GM13977 (cell line): ENCODE measurements at places on chromosomes 2 and 18.

GRCh38 chr2:106030287-106031268 is 163.5 kb downstream of the UXS1 start:
- peak; percentile 25 for DNase-seq

GRCh38 chr18:53689886-53690285 is 534.6 kb downstream of the MBD2 start:
- DNase-seq = no peak

DNA sequence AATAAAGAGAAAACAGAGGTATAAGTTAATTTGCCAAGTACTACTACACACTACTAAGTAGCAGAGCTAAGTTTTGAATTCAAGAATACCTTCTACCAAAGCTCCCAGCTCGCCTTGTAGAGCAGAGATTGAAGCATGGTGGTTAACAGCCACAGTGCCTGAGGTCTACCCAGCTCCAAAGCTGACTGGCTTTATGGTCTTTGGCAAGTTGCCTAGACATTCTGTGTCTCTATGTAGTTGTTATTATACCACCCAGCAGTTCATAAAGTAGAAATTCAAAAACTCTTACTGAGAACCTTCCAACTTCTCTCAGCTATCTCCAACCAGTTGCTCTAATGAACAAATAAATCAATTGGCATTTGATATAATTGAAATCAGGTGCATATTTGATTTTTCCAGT is 87.8 kb downstream of the PDE11A start:
- DNase-seq = no peak

GRCh38 chr2:7356909-7357584 is 439.8 kb downstream of the RNF144A start:
- no peak for DNase-seq

GRCh38 chr2:36663295-36663694 is 33.2 kb upstream of the VIT start:
- no peak for DNase-seq

DNA sequence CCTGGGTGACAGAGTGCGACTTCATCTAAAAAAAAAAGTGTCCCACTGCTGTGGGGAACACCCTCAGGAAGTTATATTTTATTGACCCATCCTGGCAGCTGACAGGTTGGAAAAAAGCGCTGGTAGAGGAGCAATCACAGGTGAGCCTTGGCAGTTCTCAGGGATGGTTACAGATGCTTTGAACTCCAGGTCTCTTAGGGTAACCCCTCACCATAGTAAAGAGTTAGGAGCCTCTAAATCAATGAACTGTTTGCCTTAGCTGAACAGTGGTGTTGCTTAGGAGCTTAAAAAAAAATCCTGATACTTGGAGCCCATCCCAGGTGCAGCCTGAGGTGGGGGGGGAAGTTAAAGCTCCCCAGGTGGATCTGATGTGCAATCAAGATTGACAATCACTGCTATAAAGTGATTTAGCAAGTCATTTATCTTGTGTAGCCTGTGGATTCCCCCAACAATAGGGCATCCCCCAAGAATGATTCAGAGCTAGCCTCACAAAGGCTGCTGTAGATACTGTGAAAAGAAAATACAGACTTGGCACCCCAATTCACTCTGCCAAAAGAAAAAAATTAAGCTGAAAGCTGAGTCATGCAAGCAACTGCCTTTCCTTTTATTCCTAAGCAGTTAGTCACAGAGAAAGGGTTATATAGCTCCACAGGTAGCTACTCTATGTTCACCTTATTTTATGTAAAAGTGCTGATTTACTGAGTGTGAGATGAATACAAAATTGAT is 14.8 kb downstream of the SLC16A14 start:
- DNase-seq = peak; percentile 25

- no peak for DNase-seq
These were observed 161.1 kb downstream of the CAMKMT start for GRCh38 chr2:44522846-44523245.

DNA sequence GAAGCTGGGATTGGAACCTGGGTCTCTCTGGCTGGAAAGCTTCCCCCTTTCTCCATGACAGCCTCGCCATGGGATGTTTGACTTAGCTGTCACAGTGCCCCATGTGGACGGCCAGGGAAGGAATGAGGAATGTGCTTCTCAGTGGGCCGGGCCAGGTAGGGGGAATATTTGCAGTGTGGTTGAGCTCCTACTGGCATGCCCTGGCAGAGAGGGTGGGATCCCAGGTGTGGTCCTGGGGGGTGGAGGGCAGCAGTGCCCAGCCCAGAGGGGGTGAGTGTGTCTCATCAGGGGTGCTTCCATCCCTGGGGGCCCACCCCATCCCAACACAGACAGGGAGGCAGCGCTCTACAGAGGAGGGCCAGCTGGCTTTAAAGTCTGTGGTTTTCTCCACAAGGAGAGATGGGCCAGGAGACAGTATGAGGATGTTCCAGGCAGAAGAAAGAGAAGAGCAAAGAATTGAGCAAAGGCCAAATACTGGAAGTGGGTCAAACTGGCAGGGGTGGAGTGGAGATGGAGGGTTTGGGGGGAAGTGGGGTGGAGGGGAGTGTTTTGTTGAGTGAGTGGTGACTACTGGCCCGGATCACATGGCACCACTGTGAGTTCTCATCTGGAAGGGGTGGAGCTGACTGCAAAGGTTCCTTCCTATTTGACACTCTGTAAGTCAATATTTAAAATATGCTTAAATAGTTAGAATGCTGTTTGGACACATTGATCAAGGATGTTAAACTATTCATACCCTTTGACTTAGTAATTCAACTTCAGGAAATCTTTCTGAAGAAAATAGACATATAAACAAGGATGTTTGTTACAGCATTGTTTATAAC is 94.0 kb downstream of the MYCN start:
- DNase-seq = no peak

GRCh38 chr18:46772357-46772756 is 15.5 kb upstream of the ST8SIA5 start:
- DNase-seq = no peak

GRCh38 chr2:212619954-212620353 is 81.4 kb upstream of the ERBB4 start:
- DNase-seq = no peak

DNA sequence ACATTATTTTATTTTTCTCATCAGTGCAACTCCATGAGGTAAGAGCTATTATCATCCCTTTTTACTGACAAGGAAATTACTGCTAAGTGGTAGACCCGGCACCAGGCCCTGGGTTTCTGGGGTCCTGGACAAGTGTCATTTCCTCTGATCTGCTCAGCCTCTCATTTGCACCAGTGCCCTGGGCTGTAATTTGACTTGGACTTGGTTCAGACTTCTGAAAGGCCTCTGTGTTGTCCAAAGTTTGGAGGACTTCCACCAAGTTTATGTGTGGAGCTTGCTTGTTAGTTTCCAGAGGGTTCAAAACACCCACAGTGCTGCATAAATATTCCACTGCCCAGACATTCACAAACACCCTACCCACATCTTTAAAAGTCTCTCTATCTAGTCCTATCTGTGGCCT is 44.0 kb upstream of the PPP1CB start:
- no peak for DNase-seq

- DNase-seq = no peak
These were observed 42.4 kb downstream of the MRPL35 start for GRCh38 chr2:86241611-86242010.

DNA sequence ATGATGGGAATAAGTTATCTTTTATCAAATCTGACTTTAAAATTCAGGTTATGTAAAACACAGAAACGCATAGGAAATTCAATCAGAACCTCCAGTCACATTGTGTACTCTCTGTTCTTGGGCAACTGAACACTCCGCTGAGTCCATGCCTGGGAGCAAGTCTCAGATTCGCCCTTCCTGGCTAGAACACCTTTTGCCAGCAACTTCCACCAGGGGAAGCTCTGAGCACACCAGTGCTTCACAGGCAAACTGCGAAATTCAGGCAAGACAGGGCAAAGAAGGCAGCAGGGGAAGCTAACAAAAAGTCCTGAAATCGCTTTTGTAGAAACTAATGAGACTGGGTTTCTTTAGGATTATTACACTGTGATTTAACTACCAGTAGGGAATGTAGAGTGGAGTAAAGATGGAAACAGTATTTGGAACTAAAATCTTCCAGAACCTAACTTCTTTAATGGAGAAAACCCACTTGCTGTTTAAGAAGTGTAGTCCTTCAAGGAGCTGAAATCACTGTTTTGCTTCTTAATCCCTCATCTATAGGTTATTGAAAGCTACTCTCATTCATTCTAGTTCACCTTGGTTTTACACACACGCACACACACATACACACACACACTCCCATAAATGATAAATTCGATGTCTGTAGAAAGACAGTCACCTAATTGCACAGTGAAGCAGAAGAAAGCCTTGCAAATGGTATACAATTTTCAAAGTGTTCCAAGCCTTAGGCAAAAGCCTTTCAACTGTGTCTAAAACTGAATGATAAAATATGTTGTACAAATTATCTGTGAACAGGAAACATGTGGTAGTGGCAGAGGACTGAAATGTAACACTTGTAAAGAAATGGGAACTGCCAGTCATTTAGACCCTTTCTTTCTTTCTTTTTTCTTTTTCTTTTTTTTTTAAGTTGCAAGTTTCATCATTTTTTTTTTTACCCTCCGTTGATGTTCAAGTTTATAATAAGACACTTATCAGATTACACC is 214.5 kb downstream of the TMEM182 start:
- DNase-seq = peak; percentile 10

DNA sequence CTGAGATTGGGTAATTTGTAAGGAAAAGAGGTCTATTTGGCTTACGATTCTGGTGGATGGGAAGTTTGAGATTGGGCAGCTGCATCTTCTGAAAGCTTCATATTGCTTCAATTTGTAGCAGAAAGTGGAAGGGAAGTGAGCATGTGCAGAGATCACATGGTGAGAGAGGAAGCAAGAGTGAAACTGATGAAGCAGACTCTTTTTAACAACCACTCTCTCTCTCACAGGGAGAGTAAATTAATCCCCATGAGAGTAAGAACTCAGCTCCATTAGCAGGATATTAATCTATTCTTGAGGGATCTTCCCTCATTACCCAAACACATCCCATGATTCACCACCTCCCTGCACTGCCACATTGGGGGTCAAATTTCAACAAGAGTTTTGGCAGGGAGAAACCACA is 298.5 kb upstream of the CELF4 start:
- DNase-seq = no peak

DNA sequence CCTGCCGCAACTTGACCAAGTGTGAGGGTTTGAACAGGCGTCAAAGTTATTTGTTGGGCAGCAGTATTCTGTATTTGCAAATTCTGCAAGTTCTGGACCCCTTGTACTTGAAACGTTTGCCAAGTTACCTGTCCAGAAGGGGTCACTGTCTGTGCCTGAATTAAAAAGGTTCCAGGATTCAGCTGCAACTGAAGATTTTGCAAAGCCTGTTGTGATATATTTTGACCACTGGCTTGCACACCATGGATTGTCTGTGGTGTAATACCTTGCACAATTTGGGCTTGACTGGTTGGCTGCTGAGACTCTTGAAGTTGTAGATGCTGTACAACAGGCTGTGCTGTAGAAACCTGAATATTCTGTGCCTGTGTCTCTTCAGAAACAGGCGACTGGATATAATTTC is 10.2 kb downstream of the SP3 start:
- DNase-seq = no peak
